ENCODE measurements at places on chromosomes 3 and 15.
A peak's percentile ranks its signal among the peaks of the same experiment; 100 is the strongest.

GRCh38 chr15:61393949-61394348 lies 164.8 kb upstream of the RORA start:
- DNase-seq, result no peak

DNA sequence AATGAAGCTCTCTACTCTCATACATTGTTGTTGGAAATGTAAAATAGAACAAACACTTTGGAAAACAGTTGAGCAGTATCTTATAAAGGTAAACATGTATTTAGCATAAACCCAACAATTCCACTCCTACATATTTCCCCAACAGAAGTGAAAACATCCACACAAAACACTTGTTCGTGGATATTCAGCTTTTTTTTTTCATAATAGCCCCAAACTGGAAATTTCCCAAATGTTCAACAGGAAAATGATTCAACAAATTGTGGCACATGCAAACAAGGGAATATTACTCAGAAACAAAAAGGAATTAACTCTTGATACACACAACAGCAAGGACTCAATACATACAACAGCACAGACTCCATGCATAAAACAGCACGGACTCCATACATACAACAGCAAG lies 28.5 kb downstream of the RFTN1 start:
- DNase-seq, result no peak

DNA sequence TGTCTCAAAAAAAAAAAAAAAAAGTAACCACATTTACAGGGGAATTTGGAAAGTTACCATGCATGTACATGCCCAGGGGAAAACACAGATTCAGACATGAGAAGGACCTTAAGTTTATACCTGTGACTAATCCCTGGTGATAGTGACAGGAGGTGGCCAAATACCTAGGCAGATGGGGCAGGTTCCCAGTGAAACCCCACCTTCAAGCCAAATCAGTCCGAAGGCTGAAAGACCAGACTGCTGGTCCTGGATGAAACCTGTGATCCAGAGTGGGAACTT lies 15.8 kb downstream of the SPCS1 start:
- DNase-seq, result no peak

GRCh38 chr3:18301781-18302180 lies 123.4 kb downstream of the SATB1 start:
- no peak for DNase-seq

DNA sequence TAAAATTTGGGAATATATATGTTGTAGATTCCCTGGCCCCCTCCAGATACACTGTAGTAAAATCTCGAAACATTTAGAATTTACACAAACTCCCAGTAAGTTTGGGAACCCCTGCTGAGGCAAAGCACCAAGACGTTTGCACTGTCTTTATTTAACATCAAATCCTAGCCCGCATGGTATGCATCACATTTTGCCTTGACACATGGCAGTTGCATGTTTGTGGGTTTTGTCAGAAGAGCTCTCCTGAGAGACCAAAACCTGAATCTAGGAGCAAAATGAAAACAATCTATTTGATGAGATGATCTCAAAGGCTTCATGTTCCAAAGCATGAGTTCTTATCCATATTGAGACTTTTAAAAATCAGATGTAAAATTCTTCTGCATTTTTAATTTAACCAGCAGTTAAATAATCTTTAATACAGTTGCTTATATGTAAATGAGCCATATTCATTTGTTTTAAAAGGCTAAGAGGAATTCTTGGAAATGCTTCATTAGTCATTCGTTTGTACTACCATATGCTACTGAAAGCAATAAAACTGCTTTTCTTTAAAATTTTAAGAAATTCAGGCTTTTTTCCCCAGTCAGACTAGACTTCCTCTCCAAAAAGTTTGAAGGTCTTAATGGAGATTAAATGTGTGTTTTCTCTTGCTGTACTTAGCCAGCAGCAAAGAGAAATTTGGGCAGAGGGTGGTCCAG lies 105.2 kb upstream of the BOC start:
- no peak for DNase-seq

DNA sequence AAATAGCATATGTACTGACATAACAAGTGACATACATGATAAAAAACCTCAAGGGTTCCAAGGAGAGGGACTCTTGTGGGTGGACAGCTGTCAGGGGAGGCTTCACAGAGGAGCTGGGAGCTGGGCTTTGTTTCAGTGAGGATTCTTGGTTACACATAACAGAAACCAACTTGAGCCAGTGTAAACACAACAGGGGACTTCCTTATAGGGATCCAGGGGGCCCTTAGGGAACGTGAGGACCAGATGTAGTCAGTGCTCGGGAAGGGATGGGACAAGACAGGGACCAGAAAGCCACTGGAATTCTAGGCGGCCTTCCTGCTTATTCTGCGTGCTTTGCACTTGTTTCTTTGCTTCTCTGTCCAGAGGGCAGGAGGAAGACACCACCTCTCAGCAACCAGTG lies 34.9 kb downstream of the SNAPC5 start:
- DNase-seq, result no peak

DNA sequence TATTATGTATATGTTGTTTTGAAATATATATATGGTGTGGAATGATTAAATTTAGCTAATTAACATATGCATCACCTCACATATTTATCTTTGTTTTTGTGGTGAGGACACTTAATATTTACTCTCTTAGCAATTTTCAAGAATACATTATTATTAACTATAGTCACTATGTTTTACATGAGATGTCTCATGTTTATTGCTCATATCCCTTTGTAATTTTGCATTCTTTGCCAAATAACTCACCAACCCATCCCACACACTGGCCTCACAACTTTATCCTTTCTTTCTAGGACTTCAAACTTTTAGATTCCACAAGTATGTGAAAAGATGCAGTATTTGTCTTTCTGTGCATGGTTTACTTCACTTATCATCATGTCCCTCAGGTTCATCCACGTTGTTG lies 950.2 kb upstream of the CADM2 start:
- DNase-seq, result no peak

GRCh38 chr3:11566916-11567315 lies 76.8 kb downstream of the VGLL4 start:
- no peak for DNase-seq

GRCh38 chr3:114323546-114324254 lies 29.9 kb downstream of the TIGIT start:
- DNase-seq, result no peak

DNA sequence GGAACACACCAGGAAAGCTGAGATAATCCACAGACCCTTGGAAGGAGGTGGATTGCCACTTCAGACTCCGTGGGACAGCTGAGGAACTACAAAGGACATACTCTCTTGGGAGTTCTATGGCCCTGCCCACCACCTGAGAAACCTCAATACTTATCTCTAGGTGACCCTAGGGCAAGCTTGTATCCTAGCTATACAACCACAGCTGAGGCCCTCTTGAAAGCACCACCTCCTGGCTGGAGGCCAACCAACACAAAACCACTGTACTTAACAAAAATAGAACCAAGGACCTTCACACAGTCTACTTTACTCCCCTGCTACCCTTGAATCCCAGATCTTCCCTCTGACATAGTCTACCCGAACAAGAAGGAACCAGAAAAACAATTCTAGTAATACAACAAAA lies 60.7 kb upstream of the TRIM42 start:
- no peak for DNase-seq

DNA sequence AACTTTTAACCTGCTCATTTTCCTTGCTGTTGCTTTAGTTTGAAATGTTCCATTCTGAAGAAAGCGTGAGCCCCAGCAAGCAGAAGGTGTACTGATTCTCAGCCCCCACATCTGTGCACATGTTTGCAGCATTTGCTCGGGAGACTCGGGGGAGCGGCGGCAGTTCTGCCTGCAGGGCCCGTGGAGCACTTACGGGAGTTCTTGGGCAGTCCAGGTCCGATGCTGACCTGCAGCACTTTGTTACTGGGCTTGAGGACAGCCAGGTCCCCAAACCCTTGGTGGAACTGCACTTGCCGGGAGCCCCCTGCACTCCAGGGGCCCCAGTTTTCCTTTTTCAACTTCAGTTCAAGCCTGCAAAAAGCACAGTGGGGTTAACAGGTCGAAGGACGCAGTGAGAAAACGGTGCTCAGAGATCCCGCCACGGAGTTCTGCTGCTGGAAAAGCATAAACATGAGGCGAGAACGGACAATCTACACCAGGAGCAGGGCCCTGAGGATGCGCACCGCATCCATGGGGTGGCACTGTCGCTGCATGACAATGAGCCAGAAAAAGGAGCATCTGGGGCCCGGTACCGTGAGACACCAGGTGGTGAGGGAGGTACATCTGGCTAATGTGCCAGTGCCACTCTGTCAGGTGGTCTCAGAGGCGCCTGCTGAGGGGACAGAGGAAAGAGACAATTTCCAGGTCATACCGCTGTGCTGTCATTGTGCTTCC lies 45.6 kb upstream of the LDHAL6B start:
- DNase-seq, result peak; percentile 55

DNA sequence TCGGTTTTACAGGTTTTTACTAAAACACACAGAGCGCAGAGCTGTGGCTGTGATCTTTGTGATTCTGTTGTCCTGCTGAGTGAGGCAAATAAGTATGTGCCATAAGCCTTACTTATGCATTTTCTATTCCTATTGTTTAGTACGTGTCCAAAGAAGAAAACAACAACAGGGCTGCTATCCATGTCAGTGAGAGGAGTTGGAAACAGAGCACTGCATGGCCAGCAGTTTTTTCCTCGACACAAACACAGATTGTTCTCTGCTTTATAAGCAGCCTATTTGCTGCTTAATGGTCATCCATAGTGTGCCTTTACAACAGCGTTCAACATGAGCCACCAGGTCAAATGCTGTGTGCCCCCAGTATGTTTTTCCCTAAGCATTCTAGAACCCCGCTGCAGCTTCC lies 79.8 kb downstream of the SHQ1 start:
- DNase-seq, result no peak

- peak; percentile 34 for DNase-seq
Observed at GRCh38 chr15:62164014-62164395, 1.1 kb downstream of the C2CD4B start.

DNA sequence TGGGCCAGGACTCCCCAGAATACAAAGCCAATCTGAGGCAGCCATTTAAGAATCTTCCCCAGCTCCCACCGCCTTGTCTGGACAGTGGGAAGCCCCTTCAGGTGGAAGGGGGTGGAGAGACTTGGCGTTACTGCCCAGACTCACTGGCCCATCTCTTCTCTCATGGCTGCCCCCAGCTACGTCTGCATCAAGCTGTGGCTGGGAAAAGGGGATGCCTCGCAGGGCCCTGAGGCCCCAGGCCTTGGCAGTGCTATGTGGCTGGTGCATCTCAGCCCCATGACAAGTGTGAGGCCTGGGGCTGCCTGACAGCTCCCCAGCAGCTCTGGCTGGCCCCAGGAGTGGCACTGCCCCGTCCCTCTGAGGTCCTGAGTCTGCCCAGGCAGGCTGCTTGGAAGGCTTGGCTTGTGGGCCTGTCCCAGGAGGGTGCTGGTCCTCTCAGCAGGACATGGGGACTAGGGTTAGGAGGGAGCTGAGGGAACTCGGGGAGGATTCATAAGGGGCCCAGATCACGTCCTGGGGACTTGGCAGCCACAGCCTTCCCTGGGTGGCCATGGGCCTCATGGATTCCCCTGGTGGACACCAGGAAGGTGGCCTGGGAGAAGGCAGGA lies 20.2 kb upstream of the SLC41A3 start:
- no peak for DNase-seq

GRCh38 chr3:177478170-177478867 lies 281.0 kb upstream of the TBL1XR1 start:
- no peak for DNase-seq

- no peak for DNase-seq
Observed at GRCh38 chr3:124553178-124553577, 177.1 kb upstream of the UMPS start.

DNA sequence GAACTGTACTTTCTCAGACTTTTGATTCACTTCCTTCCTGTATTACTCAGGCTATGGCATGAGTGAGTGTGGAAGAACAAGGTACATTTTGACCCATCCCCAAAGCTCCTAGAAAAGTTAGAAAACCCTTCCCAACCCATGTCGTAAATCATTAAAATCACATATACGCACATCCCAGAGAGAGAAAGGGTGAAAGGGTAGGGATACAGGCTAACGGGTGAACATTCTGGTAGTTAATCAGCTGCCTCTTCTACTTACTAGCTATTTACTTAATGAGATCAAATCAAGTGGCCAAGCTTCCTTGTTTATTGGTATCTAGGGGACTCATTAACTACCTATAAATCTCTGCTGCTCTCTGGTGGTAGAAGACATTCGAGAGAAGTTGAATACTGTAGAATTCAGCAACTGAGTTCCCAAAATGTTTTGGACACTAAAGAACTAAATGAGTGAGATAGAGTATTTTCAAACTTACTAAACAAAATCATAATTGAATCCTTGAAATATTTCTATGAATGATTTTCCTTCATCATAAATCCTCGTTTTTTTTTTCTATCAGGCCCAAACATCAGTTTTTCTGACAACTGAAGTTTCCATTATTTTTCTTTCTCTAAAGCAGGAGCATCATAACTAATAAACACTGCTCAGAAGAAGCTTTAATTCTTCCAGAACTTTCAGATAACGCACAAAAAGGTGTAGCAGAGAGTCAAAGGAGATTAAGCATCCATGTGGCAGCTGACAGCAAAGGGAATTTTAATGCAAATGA lies 124.2 kb downstream of the IMPG2 start:
- DNase-seq, result no peak

GRCh38 chr3:47583320-47584075 lies 4.8 kb upstream of the CSPG5 start:
- no peak for DNase-seq

DNA sequence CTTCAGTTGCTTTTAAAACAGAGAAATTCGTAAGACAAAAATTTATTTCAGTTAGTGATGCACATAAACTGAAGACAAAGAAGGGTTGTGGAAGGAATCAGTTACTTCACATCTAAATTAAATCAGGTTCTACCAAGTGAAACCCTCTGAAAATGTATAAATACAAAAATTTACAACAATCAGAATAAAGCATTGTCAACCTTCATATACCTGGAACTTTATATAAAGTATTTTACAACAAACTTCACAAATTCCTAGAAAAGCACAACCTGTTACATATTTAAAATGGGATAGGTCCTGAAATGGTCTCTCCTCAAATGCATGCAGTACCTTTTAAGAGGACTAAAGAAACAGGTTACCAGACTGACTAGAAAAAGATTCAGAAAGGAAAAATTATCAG lies 26.9 kb downstream of the ATOSA start:
- DNase-seq, result no peak

DNA sequence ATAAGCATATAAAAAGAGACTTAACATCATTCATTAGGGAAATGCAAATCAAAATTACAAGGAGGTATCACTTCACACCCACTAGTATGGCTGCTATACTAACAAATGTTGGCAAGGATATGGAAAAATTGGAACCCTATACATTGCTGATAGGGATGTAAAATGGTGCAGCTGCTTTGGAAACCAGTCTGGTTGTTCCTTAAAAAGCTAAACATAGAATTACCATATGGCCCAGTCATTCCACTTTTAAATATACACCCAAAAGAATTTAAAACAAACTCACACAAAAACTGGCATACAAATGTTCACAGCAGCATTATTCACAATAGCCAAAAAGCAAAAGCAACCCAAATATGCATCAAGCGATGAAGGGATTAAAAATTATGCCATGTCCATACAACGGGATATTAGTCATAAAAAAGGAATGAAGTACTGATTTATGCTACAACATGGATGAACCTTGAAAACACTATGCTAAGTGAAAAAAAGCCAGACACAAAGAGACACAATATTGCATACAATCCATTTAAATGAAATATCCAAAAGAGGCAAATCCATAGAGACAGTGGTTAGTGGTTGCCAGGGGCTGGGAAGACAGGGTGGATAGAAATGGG lies 118.3 kb downstream of the OSBPL10 start:
- DNase-seq, result no peak

GRCh38 chr15:78045189-78045588 lies 32.3 kb downstream of the TBC1D2B start:
- no peak for DNase-seq

- DNase-seq, result no peak
Observed at GRCh38 chr3:168085491-168086119, 10.1 kb downstream of the GOLIM4 start.
